Suppressor macrophage (primary cell): ENCODE measurements at places on chromosomes 13 and 19.
A peak's percentile ranks its signal among the peaks of the same experiment; 100 is the strongest.

DNA sequence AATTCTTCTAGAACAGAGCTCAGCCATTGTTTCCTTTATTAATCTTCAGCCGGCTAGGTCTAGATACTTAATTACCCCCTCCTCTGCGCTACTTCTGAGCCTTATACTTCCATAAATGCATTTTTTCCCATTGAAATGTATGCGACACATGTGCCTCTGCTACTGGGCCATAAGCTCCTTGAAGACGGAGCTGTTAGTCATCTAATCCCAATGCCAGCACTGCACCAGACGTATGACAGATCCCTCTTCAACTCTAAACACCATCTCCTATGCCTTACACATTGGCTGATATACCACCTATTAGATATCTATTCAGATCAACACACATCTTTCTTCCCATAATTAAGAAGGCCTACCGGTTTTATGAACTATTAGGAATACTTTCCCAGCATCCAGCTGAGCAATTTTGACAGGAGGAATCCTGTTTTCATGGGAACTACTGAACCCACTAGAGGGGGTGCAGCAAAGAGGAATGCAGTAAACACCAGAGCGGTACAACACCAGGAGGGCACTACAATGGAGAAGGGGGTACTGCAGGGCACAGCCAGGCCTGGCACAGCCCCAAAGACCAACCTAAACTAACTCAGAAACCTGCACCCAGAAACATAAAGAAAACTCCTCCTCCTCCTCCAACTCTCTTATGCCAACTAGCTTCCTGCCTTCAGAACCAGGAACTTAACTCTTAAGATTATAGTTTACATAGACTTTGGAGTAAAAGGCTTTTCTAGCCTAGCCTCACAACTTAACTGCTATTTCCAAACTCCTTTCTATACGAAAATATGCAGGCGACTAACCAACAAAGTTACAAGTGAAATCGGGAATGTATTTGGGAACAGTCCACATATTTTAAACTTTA is 18.7 kb downstream of the STK24 start:
- no peak for DNase-seq

GRCh38 chr13:35784286-35784951 is 307.9 kb upstream of the MAB21L1 start:
- no peak for DNase-seq

DNA sequence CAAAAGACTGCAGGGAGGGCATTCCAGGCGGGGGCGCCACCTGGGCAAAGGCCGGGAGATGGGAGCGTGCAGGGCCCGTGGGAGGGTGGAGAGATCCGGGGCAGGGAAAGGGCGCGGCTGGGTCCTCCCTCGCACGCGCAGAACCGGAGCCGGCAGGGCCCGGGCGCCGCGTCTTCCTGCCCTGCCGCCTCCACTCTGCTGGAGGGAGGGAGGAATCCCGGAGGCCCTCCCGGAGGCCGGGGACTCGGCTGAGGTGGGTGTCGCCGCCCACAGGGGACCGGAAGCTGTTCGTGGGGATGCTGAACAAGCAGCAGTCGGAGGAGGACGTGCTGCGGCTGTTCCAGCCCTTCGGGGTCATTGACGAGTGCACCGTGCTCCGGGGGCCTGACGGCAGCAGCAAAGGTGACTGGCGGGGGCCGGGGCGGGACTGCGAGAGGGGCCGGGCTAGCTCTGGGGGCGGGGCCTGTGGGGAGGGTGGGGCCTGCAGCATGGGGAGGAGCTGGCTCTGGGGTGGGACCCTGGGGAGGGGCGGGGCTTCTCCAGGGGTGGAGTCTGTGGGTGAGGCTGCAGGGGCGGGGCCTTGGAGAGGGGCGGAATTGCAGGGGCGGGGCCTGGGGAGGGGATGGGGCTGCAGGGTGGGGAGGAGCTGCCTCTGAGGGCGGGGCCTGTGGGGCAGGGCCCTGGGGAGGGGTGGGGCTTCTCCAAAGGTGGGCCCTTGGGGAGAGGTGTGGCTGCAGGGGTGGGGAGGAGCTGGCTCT is 51.3 kb downstream of the CELF5 start:
- DNase-seq = peak; percentile 67

- no peak for DNase-seq
Measured at GRCh38 chr13:106874323-106874722, 306.4 kb upstream of the ARGLU1 start.

DNA sequence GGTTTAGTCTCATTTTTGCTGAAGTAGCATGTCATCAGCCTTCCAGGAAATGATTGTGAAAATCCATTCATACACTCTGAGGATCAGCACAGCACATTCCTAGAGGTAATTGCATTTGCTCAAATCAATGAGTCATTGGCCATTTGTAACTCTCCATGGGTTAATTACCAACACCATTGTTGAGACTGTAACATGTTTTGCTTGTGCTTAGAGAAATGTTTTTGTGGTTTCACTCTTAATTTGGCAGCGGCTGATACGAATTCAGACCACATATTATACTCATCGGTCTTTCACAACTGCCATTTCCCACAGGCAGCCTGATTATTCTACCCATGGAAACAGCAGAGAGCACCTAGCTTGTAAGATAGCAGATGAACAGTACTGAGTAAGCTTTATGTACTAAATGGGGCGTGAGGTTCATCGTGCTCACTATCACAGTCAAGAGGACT is 110.3 kb downstream of the NHLRC3 start:
- DNase-seq = no peak

DNA sequence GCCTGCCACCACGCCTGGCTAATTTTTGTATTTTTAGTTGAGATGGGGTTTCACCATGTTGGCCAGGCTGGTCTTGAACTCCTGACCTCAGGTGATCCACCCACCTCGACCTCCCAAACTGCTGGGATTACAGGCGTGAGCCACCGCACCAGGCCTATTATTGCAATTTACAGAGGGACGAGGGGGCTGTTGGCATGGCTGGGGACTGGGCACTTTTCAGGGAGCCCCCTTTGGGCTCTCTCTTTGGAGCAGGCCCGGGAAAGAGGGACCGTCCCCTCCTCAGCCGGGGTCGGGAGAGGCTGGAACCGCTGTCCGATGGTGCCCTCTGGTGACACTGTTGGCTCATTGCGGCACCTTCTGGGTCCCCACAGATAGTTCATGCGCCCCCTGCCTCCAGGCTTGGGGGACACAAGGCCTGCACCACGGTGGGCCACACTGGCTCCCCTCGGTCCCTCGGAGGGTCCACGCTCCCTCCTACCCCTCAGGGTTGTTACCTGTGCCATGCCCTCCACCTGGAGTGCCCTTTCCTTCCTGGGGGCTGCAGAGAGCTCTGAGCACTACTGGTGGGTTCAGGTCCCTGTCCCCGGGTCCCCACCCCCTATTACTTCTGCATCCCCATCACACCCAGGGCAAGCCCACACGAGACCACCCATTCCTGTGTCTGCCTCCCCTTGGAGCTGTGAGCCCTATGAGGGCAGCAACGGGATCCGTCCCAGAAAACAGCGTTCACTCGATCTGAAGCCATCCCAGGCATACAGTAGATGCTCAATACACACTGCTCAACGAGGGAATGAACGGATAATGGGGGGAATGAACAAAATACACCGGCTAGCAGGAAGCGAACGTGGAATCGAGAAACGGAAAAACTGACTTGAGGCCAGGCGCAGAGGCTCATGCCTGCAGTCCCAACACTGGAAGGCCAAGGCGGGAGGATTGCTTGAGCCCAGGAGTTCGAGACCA is 12.5 kb downstream of the FEM1A start:
- DNase-seq = peak; percentile 74

DNA sequence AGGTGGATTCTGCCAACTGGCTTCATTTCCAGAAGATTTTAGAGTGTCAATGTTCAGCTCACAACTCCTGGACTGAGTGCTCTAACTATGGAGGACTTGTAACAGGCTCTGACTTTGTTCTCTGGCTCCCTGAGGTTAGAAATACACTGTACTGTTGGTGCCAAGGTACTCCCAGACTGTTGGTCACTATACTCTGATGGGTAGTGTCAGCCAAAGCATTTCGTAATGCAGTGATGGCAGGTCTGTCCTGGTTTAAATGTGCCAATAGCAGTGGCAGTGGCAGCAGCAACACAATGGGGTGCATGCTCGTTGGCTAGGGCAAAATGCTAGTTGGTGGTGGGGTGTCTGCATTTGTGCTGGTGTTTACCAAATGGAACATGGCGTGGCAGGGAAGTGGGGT is 472.2 kb downstream of the TDRD3 start:
- DNase-seq = no peak

DNA sequence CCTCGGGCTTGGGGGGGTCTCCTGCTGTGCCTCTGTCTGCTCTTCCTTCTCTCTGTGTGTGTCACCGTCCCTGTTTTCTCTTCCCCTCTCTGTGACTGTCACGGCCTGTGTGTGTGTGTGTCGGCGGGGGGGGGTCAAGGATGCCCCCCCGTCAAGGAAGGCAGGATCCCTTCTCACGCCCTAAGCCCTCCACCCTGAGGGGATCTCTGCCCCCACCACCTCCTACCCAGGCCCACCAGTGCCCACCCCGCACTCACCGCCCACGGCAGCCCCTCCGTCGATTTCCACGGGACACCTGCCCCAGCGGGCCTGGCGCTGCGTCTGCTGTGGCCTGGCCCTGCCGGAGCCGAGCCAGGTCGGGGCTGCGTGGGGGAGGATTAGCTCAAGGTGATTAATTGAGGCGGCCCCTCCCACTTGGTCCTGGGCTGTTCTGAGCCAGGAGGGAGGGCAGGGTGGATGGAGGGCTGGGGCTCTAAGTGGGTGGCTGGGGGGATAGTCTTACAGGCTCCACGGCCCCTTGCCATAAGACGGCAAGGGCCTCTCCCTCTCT is at the start of gene RAX2:
Gene RAX2, minus strand, starts transcription at position 323 of the 550 bp plus-strand sequence. CDS start 486 bp downstream, outside the sequence.
- no peak for DNase-seq

DNA sequence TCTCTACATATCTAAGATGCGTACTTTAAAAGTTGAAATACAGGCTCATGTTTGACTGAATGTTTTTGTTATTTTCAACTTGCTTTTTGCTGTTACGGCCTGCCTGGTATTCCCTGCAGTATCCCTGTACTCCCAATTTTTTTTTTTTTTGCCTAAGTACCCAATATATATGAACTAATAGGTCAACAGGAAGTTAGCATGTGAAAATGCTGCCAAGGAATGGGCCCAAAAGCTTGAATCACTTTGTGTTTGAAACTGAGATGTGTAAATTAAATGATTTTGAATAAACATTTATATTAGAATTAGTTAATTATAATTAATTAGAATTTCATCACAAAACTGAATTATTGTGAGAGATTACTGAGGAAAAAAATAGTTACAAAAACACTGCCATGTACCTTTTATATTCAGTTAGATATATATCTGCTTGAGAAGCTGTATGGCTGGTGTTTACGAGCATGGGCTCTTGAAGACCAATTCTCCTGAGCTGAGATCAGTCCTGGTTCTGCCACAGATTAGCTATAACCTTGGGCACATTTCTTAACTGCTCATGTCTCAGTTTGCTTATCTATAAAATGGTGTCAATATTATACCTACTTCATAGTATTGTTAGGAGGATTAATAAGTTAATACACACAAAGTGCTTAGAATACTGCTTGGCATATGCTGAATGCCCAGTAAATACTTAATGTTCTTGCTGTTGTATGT is 16.0 kb downstream of the TDRD3 start:
- DNase-seq = no peak

DNA sequence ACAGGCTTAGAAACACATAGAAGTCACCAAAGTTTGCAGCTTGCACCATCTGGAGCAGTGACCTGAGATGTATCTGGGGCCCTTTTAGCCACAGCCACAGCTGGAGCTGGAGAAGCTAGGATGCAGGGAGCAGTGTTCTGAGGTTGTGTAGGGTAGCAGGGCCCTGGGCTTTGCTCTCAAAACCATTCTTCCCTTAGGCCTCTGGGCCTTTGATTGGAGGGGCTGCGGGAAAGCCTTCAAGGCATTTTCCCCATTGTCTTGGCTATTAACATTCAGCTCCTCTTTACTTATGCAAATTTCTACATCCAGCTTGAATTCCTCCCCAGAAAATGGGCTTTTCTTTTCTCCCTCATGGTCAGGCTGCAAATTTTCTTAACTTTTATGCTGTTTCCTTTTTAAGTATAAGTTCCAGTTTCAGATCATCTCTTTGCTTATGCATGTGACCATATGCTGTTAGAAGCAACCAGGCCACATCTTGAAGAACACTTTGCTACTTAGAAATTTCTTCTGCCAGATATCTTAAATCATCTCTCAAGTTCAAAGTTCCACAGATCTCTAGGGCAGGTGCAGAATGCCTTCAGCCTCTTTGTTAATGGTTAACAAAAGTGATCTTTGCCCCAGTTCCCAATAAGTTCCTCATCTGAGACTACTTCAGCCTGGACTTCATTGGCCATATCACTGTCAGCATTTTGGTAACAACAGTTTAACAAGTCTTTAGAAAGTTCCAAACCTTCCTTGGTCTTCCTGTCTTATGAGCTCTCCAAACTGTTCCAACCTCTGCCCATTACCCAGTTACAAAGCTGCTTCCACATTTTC is 48.5 kb downstream of the NBEA start:
- DNase-seq = no peak
